ENCODE measurements at places on chromosomes 2 and 18.

- no peak for DNase-seq
These were observed 3.8 kb downstream of the KCNJ13 start for GRCh38 chr2:232772531-232772930.

DNA sequence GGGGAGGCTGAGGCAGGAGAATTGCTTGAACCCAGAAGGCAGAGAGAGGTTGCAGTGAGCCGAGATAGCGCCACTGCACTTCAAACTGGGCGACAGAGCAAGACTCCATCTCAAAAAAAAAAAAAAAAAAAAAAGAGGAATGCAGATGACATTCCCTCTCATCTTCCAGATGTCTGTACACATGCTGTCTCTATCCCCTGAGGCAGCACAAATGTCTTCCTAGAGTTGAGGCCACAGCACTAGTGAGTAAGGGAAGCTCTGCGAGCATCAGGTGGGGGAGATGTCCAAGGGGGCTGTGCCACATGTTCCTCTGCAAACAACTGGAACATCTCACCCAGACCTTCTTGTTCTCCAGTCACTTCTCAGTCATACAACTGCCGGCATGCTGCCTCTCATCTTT, 35.6 kb upstream of the LRRC30 start:
- DNase-seq = no peak

DNA sequence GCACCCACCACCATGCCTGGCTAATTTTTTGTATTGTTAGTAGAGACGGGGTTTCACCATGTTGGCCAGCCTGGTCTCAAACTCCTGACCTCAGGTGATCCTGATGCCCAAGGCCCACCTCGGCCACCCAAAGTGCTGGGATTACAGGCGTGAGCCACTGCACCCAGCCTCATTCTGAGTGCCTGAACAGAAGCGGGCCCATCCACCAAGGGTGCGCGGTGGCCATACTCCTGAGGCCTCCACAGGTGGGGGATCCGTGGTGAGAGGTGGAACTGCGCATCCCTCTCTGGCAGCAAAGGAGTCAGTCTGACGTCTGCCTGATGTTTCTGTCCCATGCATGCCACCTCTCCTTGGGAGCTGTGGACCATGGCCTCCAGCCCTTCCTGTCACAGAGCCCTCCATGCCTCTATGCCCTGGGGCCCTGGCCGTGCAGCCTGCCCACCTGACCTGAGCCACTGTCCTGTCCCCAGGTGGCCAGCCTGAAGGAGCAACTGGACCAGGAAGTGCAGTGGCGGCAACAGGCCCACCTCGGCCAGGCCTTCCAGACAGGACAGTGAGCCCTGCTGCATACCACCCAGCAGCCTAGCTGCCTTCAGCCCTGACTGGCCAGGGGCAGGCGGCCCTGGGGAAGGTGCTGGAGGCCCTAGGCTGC, 7.6 kb upstream of the SNED1 start:
- DNase-seq = no peak

GRCh38 chr2:191611614-191612013, 66.3 kb upstream of the NABP1 start:
- DNase-seq = no peak

- DNase-seq = no peak
These were observed 166.0 kb downstream of the AGAP1 start for GRCh38 chr2:235659767-235660322.

- DNase-seq = no peak
These were observed 58.2 kb downstream of the BCL2L11 start for GRCh38 chr2:111178730-111179405.

DNA sequence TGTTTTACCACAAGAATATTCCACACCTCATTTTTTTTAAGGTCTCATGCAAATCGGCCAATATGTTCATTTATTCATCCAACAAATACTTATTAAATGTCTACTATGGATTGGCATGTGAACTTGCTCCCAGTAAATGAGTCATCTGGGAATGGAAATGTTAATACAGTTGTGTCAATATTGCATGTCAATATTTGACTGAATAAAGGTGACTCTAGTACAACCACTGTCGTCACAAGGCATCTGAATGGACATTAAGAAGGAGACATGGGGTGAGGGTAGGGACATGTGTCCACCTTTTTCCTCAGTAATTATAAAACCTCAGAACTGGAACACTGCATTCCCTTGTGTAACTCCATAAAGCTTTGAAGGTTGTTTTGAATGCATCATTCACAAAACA, 365.4 kb downstream of the ADCYAP1 start:
- no peak for DNase-seq

DNA sequence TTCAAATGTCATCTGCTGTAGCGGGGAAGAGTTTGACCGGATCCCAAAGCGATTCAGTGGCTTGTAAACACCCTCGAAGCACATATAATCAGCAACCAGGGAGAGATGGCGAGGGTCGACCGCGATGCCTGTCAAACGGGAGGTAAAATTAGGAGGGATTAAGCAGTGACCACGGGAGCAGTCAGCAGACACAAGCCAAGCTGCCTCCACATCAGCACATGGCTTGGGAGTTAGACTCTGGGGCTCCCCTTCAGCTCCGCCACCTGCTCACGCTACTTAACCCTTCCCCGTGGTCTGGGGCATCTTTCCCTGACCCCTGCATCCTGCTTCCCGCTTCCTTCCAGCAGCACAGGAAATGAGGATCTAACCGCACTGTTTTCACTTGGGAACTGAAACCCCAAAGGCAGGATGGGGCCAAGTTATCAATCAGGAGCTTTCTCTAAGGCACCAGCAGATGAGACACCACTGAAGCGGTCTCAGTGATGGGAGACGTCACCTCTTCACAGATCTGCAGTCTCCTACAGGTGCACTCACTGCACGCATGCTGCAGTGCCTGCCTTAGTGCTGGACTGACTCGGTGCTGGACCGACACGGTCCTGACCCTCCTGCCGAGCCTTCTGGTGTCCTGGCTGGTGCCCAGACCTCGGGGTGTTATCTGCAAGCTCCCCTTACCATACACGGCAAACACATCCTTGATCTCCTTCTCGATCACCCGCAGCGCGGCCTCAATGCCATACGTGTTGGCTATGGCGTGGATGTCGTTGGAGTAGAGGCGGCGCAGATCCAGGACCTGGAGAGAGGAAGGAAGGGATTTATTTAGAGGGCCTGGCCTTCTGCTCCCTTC, 77.5 kb downstream of the POLR1A start:
- no peak for DNase-seq

DNA sequence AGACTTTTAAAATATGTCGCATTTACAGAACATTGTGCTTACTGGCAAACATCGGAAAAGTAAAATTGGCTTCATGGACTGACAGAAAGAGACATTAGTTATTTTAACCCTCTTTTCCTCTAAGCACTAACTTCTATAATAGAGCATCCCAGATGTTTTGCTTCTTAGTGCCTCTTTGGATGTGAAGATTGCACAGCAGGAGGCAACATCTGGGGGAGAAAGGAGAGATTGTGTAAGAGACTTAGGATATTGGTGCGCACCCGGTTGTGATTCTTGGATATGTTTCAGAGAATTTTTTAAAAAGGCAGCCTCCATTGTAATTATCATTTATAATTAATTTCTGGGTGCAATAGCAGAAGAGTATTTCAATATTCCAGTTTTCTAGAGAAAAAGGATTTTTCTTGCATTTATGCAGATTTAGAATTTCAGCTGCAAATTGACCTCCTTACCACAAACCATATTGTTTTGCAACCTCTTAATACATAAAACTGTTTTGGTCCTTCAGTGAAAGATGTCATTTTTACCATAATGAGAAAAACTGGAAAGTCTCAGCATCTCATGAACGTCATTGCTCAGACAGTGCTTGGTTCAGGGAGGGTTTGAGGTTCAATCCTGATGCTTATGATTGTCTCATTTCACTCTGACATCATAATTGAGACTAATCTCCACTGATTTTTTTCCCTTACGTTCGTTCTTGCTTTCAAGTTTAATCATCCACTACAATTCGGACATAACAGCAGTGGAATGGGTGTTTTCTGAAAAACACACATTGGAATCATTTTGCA, 404.3 kb downstream of the ZNF521 start:
- no peak for DNase-seq

- no peak for DNase-seq
These were observed 84.7 kb downstream of the NFATC1 start for GRCh38 chr18:79480171-79481045.

DNA sequence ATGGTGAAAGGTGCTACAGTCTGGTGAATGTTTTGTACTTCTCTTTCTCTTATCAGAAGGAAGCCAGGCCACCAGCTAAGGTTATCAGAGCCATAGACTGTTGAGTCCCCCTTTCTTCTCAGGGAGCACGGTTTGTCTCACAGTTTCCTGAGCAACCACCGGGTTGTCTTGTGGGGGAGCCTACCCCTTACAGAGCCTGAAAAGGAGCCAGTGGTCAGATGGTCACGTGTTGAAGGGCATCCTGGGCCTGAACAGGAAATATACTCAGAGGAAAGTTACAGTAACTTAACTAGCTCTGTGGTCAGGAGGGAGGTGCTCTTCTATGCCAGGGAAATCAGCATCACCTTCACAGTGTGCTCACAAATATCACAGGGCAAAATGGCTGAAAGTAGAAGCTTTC, 11.6 kb downstream of the CD28 start:
- no peak for DNase-seq

GRCh38 chr2:12223732-12224131, 477.3 kb downstream of the LPIN1 start:
- DNase-seq = no peak

Measured in HCT116 (cell line).